ENCODE measurements at places on chromosomes 2 and 18.

- DNase-seq, result no peak
Observed at GRCh38 chr2:100580367-100581276, 17.8 kb downstream of the PDCL3 start.

- no peak for DNase-seq
Observed at GRCh38 chr2:219633276-219634065, 6.0 kb downstream of the SLC4A3 start.

DNA sequence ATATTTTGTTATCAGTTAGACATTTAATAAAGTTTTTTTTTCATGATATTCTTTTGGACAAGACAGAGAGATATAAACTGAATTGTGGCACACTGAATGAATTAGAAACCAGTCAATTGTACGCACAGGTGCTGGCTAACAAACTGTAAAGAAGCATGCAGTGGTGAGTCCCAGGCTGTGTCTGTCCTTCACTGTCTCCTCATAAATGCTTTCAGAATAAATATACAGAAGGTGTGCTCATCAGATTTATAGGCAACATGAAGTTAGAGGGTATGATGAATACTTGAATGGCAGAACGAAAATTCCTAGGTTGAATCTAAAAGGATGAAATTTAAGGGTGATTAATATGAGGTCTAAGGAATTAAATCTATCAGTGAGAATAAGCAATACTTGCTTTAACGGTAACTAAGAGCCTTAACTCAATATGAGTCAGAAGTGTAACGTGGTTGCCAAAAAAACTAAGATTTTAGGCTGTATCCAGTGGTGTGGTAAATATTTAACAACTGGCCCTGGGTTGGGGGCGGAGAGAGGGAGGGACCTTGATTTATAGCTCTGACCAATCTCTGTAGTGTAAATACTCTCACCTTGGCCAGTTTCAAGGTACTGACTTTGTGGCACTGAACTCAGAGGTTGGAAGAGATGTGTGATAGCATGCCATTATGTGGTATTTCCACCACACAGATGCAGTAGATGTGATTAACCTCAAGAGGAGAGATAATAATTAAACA lies 41.9 kb upstream of the AAK1 start:
- no peak for DNase-seq

DNA sequence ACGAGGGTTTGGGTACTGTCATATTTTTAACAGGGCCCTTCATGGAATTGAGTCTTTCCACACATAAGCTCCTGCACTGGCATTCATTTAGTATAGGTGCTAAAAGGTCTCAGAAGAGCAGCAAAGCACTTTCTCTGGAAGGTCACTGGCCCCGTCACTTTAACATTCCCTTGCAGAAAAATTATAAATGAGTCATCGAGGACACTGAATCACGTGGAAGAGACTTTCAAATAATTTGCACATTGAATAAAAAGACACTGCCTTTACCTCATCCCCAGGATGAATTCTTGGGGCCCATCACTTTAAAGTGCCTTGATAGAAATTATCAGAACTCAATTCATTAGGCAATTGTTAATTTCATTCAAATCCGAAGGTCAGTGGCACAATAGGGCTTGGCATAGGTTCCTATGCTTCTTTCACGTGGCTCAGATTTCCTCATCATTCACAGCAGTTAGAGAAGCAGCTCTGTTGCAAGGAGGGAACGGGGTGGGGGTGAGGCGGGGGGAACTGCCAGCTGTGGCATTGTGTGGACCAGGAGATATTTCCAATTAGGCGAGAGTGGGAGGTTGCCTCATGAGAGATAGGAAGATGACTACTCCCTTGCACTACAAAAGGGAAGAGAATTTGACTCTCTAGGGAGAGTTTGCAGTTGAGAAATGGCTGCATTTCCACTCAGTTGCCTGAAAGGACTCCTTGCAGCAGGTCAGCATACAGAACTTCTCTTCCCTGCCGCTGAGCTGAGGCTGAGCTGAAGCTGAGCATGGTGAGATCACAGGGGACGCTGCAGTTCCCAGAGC lies 86.3 kb upstream of the NPAS2 start:
- no peak for DNase-seq

DNA sequence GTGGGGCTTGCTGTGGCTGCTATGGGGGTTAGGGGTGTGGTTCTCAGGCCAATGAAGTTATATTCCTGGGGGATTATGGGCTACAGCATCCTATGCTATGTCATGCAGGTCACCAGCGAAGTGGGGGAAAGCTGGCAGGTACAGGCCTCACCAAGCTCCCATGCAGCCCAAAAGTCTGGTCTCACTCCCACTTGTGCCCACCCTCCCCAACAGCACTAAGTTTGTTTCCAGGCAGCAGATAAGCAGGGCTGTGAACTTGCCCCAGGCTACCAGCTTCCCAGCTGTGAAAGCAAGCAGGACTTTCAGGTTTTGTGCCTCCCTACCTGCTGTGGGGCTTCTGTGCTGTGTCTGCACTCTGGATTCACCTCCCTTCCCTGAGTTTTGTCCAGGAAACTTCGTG lies 469.7 kb downstream of the CPS1 start:
- no peak for DNase-seq

DNA sequence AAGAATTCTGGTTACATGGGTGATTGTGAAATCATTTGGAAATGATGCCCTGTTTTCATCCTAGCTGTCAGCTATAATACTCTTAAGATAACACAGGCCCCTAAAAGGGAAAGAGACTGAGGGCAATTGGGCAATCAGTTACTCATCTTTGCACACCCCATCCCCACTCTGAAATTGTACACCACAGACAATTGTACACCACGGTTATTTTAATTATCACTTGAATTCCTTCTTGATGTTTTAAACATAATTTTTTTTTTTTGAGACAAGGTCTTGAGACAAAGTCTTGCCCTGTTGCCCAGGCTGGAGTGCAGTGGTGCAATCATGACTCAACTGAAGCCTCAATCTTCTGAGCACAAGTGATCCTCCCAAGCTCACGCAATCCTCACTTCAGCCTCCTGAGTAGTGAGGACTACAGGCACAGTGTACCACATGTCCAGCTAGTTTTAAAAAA lies 862.4 kb upstream of the ACVR2A start:
- no peak for DNase-seq

GRCh38 chr2:138610201-138610953 lies 108.8 kb downstream of the SPOPL start:
- no peak for DNase-seq

- DNase-seq, result no peak
Observed at GRCh38 chr2:40374543-40375240, 77.2 kb downstream of the SLC8A1 start.

DNA sequence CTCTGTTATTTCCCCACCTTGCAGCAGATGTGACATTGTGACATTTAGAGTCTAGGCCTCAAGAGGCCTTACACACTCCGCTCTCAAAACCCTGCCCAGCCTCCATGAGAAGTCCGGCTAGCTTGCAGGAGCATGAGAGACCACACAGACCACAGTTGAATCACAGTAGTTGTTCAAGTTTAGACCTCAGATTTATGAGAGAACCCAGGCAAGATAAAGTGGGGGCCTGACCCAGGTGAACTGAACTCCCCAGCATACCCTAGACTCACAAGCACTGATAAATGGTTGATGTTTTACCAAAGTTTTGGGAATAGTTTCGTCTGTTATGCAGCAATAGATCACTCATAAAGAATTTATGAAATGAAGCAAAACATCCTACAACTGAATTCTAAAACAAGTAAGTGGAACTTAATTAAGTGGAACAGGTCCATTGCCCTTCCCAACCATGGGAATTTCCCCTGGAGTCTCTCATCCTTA lies 4.7 kb upstream of the STAT1 start:
- DNase-seq, result no peak

DNA sequence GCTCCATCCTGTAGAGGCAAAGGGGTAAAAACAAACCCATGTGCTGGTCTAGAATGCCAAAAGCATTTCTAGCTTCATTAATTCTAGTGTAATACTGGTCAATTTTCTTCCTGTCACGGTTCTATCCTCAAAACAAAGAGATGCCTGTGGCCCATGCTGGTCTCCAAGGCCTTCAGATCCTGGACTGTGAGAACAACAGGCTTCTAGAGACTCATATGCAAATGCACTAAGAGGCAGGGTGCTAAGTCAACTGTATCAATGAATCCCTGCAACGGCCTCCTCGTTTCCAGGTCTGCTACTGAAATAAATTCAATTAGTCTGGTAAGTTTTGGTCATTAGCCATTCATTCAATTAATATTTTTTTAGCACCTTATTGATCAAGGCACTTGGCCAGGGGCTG lies 4.0 kb downstream of the IFT172 start:
- no peak for DNase-seq
